ENCODE measurements at places on chromosomes 3 and 15.
A peak's percentile ranks its signal among the peaks of the same experiment; 100 is the strongest.

DNA sequence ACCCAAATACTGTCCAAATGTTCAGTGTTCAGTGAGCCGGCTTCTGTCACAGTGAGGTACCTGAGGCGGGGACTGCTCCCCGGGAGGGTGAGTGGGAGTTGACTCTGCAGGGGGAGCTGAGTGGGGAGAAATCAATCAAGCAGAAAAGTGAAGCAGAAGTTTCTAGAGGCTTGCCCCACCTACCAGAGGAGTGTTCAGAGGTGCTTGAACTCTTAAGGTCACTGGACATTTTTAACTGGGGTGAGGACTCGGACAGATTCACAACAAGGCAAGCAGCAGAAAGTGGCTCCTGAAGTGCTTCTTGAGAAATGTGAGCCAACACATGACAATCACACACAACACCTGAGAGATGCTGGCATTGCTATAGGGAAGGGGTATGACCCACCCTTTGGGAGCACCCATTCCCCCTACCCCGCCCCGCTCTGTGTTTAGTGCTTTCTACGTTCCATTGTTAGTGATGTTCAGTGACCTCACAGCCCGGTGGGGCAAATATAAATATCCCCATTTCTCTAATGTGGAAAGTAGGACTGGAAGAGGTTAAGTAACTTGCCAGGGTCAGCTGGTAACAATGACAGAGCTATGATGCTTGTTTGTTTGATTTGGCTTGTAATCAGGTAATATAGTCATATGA is 48.6 kb upstream of the AKAP13 start:
- no peak for DNase-seq

DNA sequence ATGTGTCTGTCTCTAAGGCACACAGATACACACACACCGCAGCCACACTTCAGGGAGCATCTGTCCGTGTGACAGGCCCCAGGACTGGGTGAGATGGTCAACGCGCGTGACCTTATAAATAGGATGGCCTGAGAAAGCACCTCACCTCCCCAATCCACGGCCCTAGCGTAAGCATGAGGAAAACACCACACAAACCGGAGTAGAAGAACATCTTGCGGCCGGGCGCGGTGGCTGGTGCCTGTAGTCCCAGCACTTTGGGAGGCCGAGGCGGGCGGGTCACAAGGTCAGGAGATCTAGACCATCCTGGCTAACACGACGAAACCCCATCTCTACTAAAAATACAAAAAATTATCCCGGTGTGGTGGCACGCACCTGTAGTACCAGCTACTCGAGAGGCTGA is 1.6 kb downstream of the NIPA1 start:
- DNase-seq, result no peak

GRCh38 chr3:79809106-79809505 is 41.3 kb upstream of the ROBO1 start:
- no peak for DNase-seq

DNA sequence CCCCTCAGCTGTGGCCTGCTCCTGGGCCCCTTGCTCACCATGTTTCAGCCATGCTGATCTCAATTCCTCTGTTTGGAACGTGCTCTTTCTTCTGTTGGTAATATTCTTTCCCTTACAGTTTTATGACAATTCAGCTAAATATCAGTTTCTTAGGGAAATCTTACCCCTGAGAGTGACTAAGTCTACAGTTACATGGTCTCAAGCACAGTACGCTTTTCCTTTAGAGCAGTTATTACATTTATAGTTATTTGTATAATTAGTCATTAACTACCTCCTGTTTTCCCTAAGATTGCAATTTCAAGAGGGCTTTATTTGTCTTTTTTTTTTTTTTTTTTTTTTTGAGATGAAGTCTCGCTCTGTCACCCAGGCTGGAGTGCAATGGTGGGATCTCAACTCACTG is 23.5 kb downstream of the C3orf62 start:
- no peak for DNase-seq

GRCh38 chr3:124671106-124671505 is 59.1 kb upstream of the UMPS start:
- no peak for DNase-seq

- no peak for DNase-seq
These were observed 403.3 kb upstream of the THBS1 start for GRCh38 chr15:39177561-39177960.

DNA sequence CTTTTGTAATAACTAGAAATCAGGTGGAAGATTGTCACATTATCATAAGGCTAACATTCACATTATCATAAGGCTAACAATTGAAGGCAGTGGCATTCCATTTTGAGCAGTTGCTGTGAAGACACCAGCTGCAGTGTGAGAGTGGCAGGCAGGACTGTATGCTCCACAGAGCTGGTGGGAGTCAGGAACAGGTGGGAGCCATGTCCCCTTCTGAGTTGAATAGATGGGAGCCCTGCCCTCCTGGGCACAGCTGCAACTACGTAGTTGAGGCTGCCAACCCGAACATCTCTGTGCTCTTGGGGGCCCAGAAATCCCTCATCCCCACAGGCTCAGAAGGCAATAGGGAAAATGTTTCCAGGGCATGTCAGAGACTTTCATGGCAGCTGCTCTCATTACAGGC is 1627.6 kb downstream of the SI start:
- DNase-seq, result peak; percentile 32

DNA sequence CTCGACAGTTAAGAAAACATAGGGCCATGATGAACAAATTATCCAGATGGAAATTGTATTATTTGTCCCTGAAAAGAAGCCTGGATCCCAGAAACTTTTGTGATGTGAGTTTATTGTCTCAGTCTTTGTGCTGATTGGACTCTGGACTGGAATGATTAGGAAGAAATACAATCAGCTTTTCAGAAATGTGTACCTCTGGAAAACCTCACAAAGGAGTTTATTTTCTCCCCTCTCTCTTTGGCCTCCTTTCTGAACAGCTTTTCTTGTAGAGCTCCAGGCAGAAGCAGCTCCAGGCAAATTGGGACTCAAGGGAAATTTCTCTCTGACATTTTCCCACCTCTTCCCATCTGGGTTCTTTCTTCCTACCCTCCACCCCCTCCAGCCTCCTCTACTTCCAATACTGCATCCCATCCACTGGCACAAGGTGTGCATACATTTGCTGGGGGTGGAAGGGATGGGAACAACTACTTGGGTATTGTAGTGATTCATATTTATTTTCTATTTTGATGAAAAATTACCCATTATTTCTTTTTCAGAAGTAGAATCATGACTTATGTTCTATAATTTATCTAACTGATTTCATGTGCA is 119.7 kb downstream of the CD47 start:
- no peak for DNase-seq

DNA sequence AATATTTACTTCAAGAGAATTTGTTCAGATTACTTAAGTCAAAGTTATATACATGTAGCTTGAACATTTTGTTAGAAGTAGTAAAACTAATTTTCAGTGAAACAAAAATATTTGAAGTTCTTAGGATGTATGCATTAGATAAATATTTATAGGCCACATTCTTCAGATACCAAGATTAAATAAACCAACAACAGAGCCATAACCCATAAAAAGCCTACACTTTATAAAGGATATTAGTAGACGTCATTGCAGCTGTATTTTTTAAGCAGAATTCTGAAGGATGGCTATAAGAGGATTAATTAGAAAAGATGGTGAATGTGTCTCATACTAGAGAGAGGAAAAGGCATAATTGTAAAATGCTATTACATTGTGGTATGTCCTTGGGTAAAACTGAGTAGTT is 449.7 kb upstream of the ALCAM start:
- no peak for DNase-seq

DNA sequence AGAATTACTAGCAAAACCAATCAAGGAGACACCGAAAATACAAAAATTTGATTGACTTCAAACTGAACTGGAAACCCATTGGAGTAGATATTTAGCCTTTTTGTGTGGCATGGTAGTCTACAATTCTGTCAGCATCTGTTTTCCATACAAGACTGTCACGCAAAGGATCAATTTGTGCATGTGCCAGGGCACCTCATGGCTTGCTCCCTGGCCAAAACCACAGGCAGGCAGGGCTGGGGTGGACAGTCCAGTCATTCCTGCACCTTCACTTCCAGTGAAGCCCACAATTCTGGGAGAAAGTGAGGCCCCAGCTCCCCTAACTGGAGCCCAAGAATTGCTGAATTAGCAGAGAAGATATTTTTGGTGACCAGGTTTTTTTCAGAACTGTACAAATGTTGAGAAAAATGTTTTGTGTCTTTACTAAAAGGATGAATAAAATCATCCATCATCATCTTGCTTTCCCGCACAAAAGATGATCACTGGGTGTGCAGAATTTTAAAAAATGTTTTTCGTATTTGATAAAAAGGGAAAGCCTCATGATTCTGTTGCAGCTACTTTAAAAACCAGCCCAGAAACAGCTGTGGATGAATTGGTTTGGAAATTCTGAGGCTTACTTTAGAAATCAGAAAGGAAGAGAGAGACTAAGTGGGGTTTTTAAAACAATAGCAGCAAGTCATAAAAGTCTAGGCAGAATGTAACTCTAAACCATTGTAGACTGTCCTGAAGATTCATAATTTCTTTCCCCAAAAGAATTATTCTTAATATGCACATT is 86.4 kb downstream of the PCCB start:
- DNase-seq, result no peak

GRCh38 chr3:16961621-16962205 is 77.0 kb downstream of the PLCL2 start:
- no peak for DNase-seq

DNA sequence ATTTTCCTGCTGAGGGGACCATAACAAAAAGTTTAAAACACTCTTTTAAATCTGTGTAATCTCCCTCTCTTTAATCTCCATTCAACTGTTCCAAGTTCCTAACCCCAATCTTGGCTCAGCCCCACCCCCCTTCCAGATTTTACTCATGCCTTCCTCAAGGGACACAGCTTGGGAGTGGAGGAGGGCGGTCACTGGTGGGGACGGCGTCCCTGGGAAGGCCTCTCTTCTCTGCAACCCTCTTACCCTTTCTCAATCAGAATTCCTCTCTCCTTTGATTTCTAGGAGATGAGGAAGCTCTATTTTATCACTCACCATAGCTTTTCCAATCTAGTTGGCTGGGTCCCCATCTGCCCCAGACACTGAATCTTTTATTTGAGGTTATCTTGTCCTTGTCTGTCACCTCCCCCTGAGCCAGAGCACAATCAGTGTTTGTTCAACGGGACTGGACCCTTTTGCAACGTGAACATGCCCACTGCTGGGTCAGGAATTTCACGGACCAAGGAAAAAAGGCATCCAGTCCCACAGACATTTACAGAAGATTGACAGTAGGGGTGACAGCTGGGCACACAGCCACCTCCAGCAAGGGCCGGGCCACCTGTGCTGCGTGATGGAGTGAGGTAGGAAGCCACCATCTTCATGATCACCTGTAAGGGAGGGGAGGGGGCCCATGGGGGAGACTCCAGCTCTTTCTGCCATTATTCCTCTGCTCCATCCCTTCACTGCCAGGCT is 84.0 kb upstream of the HERC1 start:
- no peak for DNase-seq

DNA sequence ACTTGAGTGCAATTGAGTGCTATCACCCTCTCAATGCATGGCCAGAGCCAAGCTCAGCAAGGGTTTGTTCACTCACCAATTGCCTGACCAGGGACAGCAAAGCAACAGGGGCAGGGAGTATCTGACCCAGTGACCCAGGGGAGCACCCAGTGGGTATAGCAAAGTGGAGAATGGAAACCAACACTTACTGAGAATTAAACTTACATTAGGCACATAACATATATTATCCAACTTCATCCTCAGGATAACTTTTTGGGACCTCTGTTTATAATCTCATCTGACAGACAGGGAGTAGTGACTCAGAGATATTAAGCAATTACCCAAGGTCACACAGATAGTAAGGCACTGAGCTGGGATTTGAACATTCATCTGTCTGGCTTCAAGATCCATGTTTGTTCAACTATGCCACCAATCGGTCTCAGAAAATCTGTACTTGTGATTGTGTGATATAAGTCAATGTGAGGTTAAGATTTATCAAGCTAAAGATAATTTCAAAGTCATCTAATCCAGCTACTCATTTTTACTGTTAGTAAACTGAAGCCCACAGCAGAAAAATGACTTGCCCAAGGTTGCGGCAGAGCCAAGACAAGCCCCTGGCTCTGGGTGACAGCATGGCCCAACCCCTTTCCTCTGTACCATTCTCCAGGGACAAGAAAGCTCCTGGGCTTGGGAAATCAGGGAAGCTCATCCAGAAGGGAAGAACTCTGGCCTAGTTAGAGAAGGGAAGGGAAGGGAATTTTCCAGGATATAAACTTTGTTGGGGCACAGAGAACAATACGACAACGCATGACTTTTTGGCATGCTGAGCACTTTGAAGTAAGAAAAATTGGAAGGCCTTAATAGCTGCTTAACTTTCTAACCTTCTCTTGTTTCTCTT is 138.0 kb upstream of the SMAD3 start:
- peak; percentile 37 for DNase-seq
